ENCODE measurements at places on chromosomes 16 and 17. TPM values are rescaled to one million over a fixed set of nuclear protein-coding genes. Genes with fewer than 3 reads are reported as not detected.

- DNase-seq, result no peak
Measured at GRCh38 chr16:1007284-1007850, 25.8 kb downstream of the SOX8 start.

- DNase-seq, result no peak
Measured at GRCh38 chr16:2156849-2157224, 1.3 kb downstream of the TRAF7 start.

- no peak for DNase-seq
Measured at GRCh38 chr16:15461376-15461775, 27.0 kb downstream of the BMERB1 start.

- DNase-seq, result no peak
Measured at GRCh38 chr17:65231086-65231485, 93.9 kb downstream of the RGS9 start.

Gene CHST4
- polyA plus RNA-seq, result not detected
